ENCODE measurements at places on chromosomes 2 and 18.

- DNase-seq = no peak
Measured at GRCh38 chr18:63887424-63887823, at the start of gene SERPINB2. SERPINB2 (plus strand) TSS chr18:63887705; CDS start chr18:63891445, 3,740 bp downstream.

DNA sequence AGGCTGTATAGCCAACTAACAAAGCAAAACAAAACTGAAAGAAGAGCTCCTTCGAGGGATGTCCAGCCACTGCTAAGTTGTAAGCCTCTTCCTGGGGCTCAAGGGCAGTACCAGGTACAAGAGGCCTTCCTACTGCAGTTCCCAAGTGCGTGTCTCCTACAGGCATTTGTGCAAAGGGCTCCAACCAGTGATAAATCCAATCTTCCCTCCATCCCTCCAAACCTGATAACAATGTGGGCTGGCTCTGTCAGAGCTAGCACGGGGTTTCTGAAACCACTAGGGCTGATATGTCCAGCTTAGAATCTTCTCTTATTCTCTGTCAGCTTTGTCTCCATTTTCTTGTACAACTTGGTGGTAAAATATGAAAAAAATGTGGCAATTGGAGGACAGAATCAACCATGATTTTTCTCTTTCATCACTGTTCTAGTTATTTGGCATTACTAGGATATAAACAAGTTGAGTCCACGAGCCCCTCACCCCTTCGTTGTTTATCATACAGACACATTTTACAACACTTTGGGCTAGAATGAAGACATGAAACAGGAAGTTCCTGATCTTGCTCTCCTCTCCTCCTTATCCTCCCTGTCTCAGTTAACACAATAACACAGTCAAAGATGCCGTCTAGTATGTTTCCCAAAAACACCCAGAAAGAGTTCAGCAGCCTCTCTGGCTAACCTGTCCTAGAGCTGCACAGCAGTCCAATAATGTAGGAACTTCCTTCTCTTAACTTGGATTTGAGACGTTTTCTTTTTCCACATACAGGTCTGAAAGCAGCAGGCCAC lies 35.4 kb upstream of the WIPF1 start:
- peak; percentile 13 for DNase-seq

- no peak for DNase-seq
Measured at GRCh38 chr2:168717790-168718502, 84.5 kb upstream of the NOSTRIN start.

DNA sequence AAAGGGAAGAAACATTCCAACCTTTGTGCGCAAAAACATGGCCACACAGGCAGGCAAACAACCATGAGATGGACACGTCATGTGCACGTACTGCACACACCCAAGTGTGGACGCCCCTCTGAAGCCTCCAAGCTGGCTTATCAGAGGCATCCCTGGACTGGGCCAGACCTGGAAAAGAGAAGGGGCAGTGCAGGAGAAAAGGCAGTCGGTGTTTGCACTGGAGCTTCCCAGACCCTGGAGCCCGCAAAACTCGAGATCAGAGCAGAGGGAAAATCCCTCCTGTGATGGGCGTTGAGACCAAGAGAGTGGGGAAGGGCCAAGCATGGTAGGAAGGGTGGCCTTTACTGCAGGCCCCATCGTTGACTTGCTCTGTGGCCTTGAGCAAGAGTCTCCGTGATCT lies 269.5 kb downstream of the CYRIA start:
- no peak for DNase-seq

DNA sequence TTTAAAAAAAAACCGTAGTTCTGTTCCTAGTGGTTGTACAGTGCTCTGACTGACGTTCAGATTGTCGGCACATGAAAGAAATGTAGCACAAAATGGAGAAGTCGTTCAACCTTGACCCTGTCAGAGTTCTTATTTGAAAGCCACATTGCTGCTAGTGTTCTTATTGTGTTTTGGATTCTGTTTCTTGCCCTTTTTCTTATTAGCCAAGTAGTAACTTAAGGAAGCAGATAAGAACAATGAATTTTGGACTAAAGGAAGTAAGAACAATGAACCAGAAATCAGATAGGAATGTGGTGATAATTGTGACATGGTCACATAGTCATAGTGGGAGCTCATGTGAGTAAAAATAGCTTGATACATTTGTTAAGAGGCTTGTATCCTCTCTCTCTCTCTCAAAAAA lies 45.9 kb downstream of the RPIA start:
- DNase-seq = no peak

- DNase-seq = no peak
Measured at GRCh38 chr2:46331109-46331766, 34.0 kb downstream of the EPAS1 start.

DNA sequence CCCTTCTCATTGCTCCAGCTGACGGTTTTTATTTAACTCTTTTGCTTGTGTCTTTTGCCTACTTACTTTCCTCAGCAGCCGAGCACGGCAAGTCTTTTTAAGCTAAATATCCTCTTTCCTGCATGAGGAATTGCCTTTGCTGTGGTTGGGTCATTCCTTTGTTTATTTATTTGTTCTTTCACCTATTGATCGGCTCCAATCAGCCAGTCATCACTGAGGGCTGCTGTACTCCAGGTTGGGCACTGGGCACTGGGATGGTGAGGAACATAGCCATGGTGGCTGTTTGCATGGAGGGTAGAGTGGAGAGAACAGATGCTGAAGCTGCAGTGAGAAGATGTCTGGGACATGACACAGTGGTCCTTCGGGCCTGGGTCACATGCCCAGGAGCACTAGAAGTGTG lies 105.2 kb downstream of the CTIF start:
- no peak for DNase-seq

GRCh38 chr2:198144660-198145059 lies 340.3 kb downstream of the PLCL1 start:
- DNase-seq = no peak

DNA sequence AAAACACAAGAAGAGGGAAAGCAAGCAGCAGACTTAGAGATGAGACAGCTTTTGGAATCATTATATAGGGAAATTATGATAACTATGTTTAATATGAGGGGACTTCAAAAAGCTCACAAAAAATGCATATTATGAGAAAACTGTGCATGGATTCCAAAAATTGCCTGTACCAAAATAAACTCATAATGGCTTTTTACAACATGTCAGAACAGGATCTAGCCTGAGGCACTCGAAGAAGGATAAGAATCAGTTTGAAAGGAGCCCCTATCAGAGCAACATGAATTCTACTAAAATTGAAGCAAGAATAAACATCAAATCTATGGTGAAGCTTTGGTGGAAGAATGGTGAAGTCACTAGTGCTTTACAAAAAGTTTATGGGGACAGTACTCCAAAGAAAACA lies 187.4 kb downstream of the RDH14 start:
- no peak for DNase-seq

DNA sequence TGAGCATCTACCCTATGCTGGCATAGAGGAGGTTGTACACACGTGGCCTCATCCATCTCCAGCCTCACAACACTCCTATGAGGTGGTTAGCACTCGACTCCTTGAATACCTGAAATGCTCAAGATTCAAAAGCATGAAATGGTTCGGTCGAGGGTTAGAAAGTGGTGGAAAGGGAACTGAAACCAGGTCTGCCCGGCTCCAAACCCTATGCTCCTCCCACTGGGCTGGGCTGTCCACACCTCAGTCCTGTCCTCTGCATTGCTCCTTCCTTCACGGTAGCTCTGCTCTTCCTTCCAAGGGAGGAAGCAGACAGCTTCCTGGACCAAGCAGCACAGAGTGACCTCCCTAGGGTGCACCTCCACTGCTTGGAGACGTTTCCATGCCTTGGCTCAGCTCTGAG lies 565.2 kb upstream of the ID2 start:
- no peak for DNase-seq

GRCh38 chr2:46328829-46329228 lies 31.6 kb downstream of the EPAS1 start:
- no peak for DNase-seq

Data from NK-92 treated with Interleukin-12 subunit alpha and Interleukin-12 subunit beta, amount 100 ng/mL, for 24 hours (cell line).